Stimulated activated CD4-positive, alpha-beta T cell treated with anti-CD3 and anti-CD28 coated beads, Interleukin-4, amount 100 ng/mL, for 4 hours (primary cell): ENCODE measurements at places on chromosomes 6 and 20.
A peak's percentile ranks its signal among the peaks of the same experiment; 100 is the strongest.

GRCh38 chr20:62357187-62357667, 9.9 kb downstream of the LAMA5 start:
- DNase-seq, result no peak

DNA sequence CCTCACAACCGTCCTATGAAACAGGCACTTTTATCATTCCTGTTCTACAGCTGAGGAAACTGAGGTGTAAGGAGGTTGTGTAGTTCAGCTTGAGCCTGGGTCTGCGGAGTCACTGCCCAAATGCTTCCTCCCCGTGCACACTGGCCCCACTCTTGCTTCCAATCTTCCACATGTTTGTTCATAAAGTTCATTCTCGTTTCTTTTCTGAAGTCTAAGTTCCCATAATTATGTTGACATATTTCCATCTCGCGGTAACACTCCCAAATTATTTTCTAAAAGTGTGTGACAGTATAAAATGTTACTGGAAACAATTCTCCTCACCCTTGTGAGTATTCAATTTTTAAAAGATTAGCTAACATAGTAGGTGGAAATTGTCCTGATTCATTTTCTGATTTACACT, 106.9 kb downstream of the SLC22A3 start:
- DNase-seq, result no peak

- no peak for DNase-seq
Measured at GRCh38 chr20:36270744-36271638, 34.7 kb downstream of the AAR2 start.

DNA sequence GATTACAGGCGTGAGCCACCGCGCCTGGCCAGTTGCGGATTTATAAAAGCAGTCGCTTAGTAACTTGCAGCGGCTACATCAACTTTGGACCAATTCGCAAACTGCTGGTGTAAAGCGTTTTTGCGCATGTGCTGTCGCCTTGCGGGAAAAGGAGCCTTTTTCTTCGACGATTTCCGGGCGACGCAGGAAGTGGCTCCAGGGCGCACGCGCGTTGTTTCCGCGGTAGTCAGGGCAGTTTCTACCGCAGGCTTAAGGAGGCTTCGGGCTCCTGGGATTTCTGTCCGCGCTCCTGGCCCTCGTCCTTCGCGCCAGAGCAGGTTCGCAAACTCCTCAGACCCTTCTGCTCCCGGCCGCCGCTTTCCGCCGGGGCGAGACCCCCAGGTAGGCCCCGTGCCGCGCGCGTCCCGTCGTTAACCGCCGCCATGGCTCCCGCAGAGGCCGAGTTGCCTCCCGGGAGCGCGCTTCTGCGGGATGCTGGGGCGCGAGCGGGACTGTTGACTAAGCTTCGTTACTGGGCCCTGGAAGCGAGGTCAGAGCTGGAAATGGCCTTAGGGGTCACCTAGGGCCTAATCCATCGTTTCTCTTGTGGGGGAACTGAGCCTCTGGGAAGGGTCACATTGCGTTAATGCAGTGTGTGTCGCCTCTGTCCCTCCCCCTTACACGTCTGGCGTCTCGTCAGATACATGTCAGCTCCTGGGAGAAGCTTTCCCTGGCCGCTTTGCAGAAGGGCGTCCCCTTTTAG, at the start of gene RAE1:
Gene RAE1 (plus strand): TSS at position 214 of the 742 bp plus-strand sequence. CDS start 2,784 bp downstream, outside the sequence.
- peak; percentile 88 for DNase-seq

GRCh38 chr20:55514531-55514930, 490.8 kb downstream of the CBLN4 start:
- no peak for DNase-seq

DNA sequence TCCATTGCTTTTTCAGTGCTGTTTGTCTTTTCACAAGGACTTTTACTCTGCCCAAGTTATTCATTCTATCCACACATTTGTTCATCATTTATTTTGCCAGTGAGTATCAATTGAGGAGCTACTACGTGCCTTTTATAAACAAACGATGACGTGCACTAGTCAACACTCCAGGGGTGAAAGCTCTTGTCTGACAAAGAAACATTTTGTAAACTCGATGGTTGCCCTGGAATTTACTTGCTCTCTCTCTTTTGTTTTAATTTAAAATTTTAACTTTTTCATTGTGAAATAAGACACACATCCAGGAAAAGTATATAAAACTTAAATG, 8.3 kb upstream of the MRPS18A start:
- no peak for DNase-seq

DNA sequence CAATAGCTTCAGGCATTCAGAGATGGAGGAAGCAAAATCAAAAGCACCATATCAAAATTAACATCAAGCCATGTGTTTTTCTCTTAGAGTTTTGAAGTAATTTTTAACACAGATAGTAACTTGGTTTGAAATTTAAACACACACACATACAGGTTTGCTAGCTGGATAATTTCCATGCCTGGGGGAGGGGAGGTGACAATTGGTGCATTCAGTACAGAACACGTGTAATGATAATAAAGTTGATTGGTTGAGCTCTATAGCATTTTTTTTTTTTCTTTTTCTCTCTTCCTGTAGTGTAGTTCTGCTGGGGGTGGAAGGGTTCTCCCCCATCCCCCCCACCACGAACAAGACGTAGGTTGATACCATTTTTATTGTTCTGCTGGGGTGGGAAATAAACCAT, 564.8 kb downstream of the LMBRD1 start:
- no peak for DNase-seq

DNA sequence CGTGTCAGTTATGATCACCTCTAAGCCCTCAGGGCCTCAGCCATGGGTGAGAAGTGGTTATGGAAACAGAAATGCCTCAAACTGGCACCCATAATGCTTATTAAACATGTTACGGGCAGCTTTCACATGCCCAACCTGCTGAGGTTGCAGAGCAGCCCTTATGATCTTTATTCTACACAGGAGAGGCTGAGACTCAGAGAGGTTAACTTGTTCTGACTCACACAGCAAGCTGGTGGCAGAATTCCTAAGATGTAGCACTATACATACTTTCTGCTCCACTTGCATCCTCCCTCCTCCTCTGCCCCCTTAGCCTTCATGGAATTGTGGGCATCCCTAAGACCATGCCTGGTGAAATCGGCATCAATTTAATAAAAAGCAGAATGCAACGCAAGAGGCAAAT, 34.7 kb upstream of the IGF2R start:
- no peak for DNase-seq
